ENCODE measurements at places on chromosomes 1 and 21.

DNA sequence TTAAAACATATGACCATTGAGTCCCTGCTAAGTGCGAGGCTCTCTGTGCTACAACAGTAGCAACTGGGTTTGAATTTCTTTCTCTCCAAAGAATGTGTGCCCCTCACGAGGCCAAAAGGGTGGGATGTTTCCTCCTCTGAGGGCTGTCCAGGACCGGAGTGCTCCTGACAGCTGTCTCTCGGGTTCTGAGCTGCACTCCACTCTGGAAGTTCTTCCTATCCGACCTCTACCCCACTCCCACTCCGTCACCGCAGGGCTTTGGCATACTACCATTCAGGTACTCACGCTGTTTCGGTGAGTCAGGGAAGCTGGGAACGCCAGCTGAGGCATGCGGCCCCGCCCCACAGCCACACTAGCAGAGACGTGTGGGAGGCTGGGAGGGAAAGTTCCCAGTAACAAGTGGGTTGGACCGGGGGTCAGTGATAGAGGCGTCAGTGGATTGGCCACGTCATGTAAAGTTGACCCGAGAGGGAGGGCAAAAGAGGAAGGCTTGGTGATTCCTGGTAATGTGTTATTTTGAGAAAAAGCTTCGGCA is 705 bp upstream of the SLC50A1 start:
- peak; percentile 76 for DNase-seq

GRCh38 chr1:209723756-209724693 is 19.4 kb downstream of the HSD11B1 start:
- no peak for DNase-seq

- no peak for DNase-seq
Measured at GRCh38 chr1:162136760-162137159, 67.3 kb downstream of the NOS1AP start.

- no peak for DNase-seq
Measured at GRCh38 chr21:39451332-39452206, at the start of gene SH3BGR. Gene SH3BGR, plus strand, starts transcription at chr21:39451970. Its CDS starts 127 bp downstream, at chr21:39452097.

- no peak for DNase-seq
Measured at GRCh38 chr1:40003156-40004093, 37.1 kb upstream of the CAP1 start.

GRCh38 chr1:98739762-98740161 is 78.2 kb downstream of the SNX7 start:
- DNase-seq, result no peak

DNA sequence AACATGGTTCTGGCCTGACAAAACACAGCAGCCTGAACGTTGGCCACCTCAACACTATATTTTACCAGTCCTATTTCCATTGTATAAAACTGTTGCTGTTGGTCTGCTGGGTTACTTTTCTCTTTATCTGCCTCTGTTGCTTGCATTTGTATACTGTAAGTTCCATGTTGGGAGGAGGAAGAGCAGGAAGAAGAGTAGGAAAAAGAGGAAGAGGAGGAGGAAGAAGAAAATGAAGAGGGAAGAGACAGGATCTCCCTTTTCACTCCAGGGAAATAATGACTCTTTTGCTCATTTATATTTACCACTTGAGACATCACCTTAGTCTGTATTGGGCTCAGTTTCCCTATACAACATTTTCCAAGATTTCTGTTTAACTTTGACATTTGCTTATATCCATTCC is 134.2 kb downstream of the PTPRC start:
- DNase-seq, result no peak

DNA sequence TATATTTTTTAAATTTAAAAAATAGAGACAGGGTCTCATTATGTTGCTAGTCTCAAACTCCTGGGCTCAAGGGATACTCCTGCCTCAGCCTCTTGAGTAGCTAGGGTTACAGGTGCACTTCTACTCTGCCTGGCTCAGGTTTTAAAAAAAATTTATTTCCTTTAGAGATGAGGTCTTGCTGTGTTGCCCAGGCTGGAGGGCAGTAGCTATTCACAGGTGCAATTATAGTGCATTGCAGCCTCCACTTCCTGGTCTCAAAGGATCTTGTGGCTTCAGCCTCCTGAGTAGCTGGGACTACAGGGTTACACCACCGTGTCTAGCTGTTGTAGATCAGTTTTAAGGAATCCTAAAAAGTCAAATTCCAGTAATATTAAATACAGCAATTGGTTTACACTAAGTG is 5.0 kb downstream of the RNF11 start:
- peak; percentile 7 for DNase-seq

- no peak for DNase-seq
Measured at GRCh38 chr1:145955436-145955835, 2.4 kb downstream of the LIX1L start.

DNA sequence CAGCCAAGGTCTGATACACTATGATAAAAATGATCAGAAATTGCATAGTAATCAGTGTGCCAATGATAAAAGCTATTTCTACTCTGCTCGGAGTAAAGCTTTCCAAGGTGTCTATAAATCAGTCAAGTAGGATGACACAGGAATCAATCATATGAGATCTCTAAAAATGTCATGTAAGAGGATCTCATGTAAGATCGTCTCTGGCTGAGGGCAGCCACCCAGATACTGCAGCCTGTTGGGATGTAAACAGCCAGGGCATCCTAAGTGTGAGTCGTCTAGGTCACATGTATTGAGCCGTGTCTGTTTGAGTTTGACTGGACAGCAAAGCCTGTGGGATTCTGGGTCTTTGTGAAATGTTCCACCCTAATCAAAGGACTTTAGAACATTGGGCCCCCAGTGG is 2.8 kb upstream of the TEX35 start:
- DNase-seq, result no peak

DNA sequence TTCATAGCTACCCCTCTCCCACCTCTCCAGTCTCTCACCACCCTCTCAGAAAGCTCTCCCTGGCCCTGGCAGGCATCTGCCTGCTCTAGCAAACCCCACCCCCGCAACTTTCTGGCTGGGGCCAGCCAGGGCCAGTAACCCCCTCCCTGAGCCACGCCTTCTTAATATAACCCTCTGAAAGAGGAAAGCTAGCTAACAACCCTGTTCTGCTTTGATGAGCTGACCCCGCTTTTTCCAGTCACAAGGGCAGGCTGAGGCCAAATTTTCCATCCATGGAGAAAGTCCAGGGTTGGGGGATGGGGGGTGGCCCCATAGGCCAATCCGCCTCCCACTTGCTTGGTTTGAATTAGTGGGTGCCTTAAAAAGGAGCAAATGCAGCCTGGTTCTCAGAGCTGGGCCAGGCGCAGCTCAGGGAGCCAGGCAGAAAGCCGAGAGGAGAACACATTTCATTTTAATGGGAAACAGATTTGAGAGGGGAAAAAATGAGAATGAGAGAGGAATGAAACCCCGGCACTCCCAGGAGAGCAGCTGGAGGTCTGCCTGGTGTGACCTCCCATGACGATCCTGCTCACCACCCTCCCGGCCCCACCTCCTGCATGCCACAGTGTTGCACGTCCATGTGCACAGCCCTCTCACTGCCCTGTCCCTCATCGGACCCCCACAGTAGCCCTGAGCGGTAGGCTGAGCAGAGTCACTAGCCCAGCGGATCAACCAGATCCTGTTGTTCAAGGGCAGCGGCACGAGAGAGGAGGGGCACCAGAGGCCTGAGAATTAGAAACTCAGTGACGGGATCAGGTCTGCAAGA is 62.3 kb downstream of the OPTC start:
- no peak for DNase-seq

DNA sequence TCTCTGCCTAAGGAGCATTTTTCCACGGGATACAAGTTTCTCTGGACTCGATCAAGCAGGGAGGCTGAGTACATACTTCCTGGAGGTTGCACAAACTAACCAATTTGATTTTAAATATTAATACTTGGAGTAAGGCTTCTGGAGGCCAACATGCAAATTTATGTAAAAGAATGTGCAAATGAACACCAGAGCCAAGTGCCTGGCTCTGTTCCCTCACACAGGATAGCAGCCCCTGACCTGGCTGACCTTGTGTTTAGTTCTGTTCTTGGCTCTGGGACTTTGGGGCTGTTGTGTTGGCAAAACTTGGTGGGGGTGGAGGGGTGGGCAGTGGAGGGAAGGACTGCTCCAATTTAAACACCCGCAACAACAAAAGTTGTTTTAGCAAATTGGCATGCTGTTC is 34.2 kb downstream of the CNIH3 start:
- no peak for DNase-seq

DNA sequence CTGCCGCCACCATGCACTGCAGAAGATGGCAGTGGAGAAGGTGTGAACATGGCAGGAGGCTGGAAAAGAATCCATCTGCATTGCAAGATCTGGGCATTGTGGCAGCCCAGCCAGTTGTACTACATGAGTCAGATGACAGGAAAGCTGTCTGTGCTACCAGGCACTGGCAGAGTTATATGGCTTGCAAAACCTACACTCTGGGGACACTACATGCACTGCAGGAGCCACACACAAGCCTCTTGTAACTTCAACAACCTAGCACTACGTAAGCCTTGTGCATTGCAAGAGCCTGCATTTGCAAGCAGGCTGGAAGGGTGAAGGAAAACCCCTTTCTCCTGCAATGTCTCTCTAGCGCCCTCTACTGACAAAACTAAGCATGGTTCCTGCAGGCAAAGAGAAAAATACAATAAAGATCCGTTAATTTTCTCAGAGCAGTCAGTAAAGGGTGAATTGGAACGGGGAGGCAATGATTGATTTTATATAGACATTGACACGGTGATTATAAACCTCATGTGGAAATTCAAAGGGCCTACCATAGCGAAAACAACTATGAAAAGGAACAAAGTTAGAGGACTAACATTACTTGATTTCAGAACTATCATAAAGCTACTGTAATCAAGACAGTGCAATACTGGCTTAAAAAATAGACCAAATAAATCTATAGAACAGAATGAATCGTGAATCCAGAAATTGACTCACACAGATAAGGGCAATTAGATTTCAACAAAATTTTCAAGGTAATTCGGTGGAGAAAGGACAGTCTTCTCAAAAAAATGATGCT is 26.2 kb upstream of the DYNLT5 start:
- DNase-seq, result peak; percentile 58

DNA sequence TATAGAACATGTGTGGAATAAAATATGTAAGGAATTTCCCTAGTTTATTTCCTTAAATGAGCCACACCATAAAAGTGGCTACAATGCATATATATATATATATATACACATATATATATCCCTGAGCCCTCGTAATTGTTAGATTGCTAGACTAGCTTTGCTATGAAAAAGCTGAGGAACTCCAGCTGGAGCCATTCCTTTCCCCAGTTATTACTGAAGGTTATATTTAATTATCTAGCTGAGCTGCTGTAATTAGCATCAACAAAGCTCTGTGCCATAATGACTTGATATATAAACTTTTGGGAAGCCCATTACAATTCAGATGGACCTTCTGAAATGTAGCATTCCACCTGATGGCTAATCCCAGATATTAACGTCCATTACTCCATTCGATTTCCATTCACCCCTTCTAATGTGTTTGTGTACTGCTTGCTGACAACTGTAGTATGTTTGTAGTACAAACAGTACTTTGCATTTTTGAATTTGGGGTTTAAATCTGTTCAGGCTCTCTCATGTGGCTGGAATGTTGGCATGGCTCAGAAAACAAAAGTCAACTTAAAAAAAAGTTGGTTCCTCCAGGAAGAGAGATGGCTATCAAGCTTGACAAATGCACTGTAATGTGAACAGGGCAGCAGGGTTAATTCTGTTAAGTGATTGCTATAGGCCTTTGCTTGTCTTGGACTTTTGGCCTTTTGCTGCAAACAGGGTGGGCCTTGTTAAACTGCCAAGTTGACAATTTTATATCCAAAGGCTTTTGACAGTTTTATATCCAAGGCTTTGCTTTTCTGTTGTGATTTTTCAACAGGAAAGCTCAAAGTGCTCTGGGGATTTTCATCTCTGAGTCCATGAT is 170.0 kb downstream of the LTN1 start:
- DNase-seq, result no peak

GRCh38 chr1:154911691-154912550 is 24.6 kb downstream of the PMVK start:
- DNase-seq, result no peak

DNA sequence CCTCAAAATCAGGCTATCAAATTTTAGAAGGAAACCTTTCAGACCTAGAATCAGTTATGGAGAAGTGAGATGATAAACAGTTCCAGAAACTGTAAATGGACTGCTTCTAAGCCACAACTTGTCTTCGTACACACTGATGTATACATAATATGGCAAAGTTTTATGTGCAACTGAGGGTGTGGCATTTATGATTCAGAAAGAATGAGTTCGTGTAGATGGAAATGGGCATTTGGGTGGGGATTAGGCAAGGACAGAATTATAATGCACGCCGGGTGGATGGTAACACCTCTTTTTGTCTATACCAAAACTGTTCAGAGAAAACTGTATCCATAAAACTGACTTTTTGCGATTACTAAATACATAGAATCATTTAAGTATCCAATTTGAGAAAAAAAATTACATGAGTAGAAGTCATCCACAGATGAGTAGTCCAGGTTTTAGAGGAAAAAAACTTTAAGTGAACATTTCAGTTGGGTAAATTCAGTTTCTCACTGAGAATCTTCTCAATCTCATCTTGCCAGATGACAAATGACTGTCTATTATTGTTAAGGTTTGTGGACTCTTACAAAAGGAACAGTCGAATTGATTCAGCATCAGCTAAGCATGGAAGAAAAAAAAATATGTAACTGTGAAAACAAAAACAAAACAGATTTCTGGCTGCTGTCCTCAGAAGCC is 22.5 kb downstream of the ERRFI1 start:
- DNase-seq, result no peak

DNA sequence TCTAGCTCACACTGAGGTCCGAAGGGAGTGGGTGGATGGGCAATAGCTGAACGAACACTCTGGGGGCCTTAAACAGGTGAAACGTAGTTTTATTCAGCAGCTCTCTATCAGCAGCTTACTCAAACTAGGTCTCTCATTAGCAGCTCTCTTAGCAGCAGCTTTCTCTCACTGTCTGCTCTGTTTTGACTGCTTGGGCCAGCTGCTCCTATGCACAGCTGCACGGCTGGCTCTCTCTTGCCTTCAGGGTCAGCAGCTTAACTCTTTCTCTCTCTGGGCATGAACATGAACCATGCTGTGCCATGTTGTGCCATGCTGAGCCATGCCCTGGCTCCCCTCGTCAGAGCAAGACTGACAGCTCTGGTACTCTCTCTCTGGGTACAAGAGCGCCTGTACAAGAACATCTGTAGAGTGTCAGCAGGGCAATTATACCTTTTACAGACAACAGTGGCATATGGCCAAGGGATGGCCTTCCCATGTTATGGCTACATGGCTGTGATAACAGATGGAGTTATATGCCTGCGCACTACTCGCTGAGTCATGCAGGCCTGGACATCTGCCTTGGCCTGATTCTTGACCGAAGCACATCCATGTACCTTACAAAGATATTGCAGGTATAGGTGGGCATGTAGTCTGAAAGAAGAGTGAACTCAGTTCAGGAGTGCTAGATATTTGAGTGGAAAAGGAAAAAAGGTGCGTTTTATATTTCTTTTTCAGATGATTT is 152.4 kb downstream of the LEPR start:
- no peak for DNase-seq

DNA sequence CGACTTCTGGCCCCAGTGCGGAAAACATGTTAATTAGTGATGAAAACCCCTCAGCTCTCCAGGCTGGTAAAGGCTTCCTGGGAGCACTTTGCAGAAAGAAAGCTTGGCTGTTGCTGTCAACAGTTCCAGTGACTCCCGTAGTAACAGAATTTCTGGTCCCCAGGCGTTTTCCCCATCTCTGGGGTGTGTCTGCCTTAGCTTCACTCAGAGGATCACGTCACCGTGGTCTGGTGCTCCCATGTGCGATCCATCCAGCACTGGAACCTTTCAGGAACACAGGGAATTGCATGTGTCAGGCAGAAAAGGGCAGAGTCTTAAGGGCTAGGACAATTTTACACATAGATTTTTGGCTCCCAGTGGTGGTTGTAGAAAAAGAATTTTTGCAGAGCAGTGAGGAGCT is 470.4 kb upstream of the USP24 start:
- DNase-seq, result no peak

Measured in hematopoietic multipotent progenitor cell treated with erythropoietin and hydrocortisone succinate and interleukin-3 and kit ligand, for 17 days (in vitro differentiated cells).